ENCODE measurements at places on chromosomes 3 and 15.

DNA sequence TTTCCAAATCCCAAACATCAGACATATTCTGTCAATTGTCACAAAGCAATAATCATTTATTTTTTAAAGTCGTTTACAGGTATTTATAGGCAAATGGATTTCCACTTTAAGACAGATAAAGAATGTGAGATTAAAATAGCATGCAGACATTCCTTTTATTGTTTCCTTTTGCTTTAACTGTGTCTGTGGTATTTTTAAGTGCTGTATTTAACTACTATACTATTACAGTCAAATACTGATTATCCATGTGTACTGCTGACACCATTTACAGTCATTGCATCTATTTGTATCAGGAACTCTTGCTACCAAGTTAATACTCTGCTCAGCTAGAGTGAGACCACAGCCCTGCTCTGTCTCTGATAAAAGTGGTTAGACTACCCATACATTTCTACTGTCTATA lies 12.8 kb upstream of the CEP152 start:
- no peak for DNase-seq

DNA sequence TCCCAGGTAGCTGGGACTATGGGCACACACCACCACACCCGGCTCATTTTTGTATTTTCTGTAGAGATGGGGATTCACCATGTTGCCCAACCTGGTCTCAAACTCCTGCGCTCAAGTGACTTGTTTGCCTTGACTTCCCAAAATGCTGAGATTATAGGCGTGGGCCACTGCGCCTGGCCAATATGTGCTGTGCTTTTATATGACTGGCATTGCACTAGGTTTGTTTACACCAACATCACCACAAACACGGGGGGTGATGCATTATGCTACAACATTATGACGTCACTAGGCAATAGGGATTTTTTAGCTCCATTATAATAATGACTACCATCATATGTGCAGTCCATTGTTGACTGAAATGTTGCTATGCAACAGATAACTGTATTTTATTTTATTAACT lies 6.9 kb downstream of the APH1B start:
- DNase-seq, result no peak

- DNase-seq, result no peak
Measured at GRCh38 chr3:15635121-15635661, 33.6 kb downstream of the BTD start.

GRCh38 chr15:57010724-57011123 lies 92.3 kb downstream of the TCF12 start:
- no peak for DNase-seq

GRCh38 chr3:146067048-146067447 lies 93.9 kb downstream of the PLOD2 start:
- DNase-seq, result no peak

DNA sequence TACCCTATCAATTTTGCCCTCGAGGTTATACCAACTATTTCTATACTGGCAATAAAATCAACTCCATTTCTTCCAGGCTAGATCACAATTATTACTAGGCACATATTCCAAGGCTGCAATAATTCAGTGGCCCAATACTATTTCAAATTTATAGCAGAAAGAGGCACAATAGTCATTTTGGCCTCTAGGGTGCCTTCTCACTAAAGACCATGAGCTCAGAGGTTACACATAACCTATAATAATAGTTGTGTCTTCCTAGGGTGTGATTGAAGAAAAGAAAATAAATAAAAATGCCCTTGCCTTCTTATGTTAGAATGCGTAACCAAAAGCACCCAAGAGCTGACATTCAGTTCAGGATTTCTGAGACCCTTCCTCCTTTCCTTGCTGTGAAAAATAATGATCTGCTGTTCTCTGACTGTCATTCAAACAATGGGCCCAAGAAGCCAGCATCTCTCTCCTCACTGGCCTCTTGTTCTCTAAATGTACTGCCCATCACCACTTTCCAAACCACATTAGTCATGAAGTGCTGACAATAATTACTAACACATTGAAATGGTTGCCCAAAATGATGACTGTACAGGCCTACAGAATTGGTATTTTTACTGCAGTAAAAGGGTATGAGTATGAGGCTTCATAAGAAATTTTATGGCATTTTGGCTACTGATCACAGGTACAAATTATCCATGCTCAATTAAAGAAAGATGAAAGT lies 244.8 kb downstream of the LRRN1 start:
- no peak for DNase-seq

DNA sequence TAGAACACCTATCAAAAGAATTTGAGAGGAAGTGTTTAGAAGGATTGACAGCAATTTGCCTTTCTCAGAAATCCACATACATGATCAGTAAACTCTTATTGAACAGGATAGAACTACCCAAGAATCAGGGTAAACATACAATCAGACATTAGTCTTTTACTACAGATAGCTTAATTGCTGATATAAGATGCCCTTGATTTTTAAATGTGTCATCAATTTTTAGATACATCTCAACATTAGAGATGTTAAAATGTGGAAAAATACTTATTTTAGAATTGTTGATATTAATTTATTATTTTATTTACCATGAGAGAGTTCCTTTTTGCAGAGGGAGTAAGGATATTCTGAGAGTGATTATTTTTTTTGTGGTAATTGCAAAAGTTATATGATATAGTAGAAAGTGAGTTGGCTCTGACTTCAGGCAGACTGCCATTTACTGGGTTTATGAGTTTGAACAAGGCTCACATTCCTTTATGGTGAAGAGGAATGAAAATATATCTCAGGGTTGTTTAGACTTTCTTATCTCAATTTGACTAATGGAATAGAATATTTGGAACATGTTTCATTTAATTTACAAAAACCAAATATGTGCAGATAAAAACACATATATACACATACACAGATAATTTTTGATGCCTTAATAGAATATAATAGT lies 302.8 kb upstream of the GOLIM4 start:
- DNase-seq, result no peak

- no peak for DNase-seq
Measured at GRCh38 chr3:72488738-72489035, 359.6 kb downstream of the SHQ1 start.

GRCh38 chr15:63345391-63345752 lies 36.3 kb downstream of the CA12 start:
- no peak for DNase-seq

DNA sequence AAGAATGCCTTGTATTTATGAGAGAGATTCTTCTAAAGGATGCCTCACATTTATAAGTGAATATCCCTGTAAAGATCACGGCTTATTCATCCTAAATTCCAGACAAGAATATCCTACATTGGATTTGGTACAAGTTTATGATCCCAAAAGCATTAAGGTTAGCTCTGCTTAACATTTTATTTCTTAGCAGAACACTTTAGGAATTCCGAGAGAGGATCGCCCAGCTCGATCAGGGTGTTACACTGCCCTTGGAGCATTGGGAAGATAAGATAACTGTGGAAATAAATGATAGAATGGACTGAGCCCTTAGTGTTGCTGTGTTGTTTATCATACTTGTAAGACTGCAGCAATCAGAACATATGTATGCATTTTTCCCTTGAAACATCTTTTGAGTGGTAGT lies 223.0 kb upstream of the CDIN1 start:
- DNase-seq, result no peak

GRCh38 chr3:37949866-37950265 lies 40.7 kb upstream of the VILL start:
- DNase-seq, result no peak

DNA sequence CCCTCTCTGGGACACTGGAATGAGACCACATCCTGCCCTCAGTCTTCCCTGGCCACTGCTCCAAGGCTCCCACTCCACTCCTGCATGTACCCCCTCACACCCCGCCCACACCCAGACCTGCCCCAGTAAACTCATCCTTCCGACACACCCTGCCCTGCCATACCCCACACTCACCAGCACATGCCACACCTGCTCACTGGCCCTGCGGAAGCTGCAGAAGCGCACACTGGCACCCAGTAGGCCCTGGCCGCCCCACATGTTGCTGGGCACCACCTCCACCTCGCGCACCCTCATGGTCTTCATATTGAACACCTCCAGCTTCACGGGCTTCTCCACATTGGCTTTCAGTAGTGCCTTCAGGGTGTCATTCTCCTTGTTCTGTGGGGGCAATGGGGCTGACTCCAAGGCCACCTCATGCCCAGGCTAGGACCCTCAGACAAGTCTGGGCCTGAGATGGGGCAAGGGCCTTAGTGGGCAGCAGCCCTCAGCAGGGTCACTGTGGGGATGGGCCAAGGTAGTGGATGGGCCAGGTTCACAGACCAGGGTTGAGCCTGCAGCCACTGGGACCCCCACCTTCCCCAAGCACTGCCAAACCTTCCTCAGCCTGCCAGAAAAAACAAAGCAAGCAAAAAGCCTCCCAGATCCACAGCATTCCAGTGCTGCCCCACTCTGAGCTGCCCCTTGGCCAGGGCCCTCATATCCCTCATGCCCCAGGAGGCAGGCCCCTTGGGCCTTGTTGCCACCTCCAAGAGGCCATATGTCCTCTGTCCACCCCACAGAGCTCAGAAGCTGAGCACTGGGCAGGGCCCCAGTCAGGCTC lies 4.7 kb downstream of the GORASP1 start:
- no peak for DNase-seq

DNA sequence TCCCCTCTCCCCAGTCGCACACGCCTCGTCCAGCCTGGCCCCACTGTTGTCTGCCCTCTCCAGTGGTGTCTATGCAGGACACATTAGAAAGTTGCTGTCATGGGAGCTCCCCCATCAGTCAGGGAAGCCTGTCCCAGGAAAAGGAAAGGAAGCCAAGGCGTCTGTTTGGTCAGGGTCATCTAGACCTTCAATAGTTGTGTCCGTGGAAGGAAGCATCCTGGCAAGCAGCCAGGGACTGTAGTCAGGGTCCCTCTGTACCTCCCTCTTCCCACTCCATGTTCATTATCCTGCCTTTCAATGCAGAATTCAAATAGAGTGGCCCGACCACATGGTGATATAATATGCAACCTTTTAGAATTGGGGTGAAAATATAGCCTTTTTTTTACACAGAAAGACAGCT lies 60.7 kb upstream of the RAB6B start:
- no peak for DNase-seq

DNA sequence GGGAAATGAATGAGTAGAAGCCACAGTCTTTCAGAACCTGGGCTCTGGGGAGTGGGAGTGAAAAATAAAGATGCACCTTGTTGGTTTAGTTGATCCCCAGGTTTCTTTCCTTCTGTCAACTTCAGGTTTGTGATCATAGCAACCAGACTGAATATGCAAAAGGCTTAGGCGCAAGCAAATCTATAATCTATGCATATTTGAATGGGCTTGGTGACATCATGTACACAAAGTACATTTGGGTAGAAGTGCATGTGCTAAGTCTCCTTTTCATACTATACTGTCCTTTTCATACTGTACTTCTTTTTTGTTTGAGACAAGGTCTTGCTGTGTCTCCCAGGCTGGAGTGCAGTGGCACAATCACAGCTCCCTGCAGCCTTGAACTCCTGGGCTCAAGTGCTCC lies 132.4 kb upstream of the C2CD4B start:
- no peak for DNase-seq

GRCh38 chr3:176055836-176056235 lies 1141.4 kb downstream of the TBL1XR1 start:
- no peak for DNase-seq

GRCh38 chr15:77384589-77385359 lies 35.1 kb downstream of the PEAK1 start:
- DNase-seq, result no peak

DNA sequence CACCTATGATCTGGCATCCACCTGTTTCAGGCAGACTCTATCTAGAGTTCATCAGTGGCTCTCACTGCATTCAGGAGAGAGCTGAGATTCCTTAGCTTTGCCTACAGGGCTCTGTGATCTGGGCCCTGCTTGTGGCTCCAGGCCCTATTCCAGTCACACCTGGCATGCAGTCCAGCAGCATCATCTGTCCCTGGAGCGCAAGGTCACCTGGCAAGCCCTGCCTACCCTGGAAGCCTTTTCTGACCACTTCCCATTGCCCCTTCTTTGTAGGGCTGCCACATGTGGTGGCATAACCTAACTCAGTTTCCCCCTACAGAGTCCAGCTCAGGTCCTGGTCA lies 115.1 kb upstream of the PLXNA1 start:
- no peak for DNase-seq

- no peak for DNase-seq
Measured at GRCh38 chr3:48409291-48410201, 20.3 kb downstream of the PLXNB1 start.

GRCh38 chr3:151724576-151725562 lies 8.9 kb upstream of the AADACL2 start:
- no peak for DNase-seq

DNA sequence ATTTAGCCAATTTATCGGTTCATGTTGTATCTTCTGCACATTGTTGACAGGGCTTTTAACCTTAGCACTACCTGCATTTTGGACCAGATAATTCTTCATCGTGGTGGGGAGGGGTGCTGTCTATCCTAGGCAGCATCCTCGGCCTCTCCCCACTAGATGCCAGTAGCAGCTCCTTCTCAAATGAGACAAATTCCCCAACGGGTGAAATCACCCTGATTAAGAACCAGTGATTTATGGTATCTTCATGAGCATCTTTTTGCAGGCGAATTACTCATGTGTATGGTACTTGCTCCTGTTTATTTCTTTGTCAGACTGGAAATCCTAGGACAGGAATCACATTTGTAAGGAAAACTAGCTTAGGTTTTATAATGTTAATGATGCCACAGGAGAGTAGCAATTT lies 68.0 kb downstream of the C3orf70 start:
- DNase-seq, result no peak

GRCh38 chr3:193884027-193884426 lies 251.9 kb upstream of the HES1 start:
- DNase-seq, result no peak

GRCh38 chr3:13263770-13264467 lies 156.2 kb downstream of the NUP210 start:
- DNase-seq, result no peak

- DNase-seq, result no peak
Measured at GRCh38 chr3:39038165-39038564, 13.6 kb downstream of the SCN11A start.

- no peak for DNase-seq
Measured at GRCh38 chr3:191068946-191069813, 129.9 kb upstream of the OSTN start.

DNA sequence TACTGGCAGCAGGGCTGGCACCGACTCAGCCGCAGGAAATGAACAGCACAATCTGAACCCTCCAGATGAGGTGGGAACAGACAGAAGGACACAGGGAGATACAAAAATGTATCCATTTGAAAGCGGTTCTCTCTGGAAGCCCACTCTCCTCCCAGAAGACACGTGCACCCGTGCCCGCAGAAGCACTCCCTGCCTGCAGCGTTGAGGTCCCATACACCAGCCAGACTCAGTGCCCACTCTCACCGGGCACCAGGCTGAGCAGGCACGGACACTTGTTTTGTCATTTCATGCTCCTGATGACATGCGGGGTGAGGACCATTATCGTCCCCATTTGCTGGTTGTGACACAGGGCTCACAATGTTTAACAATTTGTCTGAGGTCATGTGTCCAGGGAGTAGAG lies 297.4 kb upstream of the TLE3 start:
- no peak for DNase-seq

GRCh38 chr3:169965562-169966427 lies 812 bp upstream of the SEC62 start:
- peak; percentile 55 for DNase-seq
